ENCODE measurements at places on chromosomes 4 and X.

DNA sequence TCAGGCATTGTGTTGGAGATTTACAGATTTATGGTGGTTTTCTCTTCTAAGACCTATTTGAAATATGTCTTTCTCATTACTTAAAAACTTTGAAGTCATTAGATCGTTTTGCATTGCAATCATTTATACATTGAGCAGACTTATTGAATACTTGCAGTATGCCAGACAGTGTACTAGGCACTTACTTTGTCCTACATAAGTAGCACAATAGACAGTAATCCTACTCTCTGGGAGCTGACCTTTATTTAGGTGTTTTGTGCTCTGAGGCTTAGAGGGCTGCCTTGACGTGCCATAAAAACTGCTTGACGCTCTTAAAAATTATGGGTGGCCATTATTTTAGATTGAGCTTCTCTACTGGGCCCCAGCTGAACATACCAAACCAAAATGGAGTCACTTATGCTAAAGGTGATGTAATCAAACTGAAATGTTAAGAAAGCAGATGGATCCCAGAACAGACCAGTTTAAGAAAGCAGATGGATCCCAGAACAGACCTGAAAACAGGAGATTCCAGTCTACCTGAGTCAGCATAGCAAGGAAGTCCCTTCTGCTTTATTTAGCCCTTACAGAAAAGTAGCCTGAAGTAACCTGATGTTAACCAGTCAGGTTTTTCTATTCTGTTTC lies 42.4 kb downstream of the PTTG2 start:
- DNase-seq, result peak; percentile 66

- DNase-seq, result peak; percentile 91
These were observed 49.9 kb upstream of the MND1 start for GRCh38 chr4:153294631-153295030.

- DNase-seq, result peak; percentile 61
These were observed 181.7 kb upstream of the EDNRA start for GRCh38 chr4:147299205-147299604.

DNA sequence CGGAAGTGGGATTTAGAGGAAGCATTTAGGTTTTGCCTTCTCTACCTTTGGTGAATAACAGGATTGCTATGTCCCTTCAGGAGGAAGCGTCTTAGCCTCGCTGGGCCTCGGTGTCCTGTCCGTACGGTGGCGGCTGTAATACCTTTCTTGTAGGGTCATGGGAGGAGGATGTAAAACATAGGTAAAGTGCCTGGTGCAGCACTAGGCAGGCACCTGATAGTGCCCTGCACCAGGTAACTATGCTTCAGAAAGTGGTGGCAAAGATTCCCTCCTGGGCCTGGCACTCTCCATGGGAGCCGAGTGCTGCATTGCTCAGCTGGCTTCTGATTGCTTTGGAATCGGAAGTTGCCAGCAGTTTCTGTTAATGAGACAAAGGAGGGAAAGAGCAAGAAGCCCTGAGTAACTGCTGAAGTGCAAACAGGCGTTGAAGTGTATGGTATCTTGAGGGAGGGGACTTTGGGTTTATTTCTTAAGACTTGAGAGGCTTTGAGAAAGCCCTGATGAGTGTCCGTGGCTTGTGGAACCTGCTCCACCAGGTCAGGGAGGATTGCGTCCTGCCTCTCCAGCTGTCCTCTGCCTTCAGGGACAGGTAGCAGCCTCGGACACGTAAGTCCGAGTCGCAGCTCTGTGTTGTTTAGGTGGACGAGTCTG lies 45.8 kb downstream of the TBC1D14 start:
- peak; percentile 96 for DNase-seq

DNA sequence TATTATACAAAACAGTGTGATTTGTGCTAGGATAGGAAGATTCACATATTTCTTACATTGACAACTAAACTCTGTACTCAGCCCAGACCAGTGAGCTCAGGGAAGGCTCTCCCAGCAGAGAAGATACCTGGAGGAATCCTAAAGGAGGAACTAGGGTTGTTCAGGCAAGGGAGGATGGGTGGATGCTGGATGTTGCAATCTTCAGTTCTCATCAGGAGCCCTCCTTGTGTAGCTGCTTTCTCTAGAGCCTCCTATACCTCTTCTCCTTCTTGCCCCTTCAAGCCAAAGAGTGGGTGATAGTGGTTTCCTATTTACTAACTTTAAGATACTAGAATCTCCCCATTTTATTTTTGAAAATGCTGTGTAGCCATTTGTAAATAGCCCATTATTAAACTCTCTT lies 117.3 kb downstream of the NKX6-1 start:
- no peak for DNase-seq

DNA sequence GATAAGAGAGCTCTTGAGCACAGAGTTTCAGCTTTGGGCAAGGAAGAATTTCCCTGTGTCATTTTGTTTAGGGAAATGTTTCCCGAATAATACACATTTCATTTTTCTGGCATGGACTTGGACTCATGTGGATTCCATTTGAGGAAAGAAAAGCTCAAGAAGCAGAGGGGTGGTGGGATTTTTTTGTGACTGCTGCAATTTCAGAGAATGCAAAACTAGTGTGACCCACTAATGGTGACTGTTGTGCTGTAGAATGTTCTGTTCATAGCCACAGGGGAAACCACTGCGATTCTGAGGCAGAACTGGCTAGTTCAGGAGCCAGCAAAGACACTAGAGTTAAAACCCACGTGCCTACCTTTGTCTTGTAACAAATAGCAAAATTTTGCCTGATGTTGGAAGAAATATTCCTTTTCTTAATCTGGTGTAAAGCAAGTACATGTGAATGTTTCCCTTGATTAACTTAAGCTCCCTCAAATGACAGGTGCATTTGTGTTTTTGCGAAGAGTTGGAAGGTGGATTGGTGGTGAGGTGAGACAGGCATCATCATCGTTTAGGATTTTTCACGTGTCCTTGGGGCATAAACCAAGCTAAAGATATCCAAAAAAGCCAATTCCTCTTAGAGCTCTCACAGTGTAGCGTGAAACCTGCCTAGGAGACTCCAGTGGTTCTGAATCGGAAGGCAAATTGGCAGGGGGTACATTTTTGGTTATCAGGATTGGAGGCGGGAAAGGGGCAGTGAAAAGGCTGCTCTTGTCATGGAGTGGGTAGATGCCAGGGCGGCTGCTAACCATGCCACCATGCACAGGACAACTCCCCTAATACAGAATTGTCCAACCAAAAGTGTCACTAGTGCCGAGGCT lies 38.0 kb upstream of the FAM9C start:
- DNase-seq, result no peak

DNA sequence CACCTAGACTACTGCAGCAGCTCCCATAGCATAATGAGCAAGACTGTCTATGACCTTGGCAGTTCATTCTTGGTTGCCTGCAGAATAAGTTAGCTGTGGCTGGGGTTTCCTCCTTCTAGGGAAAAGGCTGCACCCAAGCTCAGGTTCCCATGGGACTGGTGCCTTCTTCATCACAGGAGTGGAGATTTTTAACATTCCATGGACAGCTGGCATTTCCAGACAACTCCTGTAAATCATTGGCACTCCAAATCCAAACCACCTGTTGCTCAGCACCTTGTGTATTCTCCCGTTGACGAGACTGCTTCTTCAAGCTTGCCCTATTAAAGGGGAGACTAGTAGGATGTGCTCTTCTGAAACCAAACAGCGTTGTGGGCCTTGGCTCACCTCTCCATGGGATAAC lies 7.8 kb upstream of the NUP54 start:
- DNase-seq, result no peak

- DNase-seq, result no peak
These were observed 317.1 kb upstream of the PABPC4L start for GRCh38 chr4:134518574-134519217.

DNA sequence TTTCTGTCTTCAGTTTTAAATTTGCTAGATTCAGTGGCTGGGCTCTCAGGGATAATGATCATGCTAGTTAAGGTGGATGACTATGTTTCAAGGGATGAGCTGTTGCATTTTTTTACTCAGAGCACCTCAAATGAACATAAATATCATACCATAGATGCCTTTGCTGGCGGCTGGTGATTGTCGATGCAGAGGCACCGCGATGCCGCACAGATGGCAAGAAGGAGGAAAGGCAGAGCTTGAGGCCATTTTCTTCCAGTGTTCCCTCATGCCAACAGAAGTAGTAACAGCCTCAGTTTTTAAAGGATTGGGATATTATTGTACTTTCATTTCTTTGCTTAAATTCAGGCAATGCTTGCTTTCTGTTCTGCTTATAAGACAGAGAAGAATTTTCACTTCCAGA lies 654.7 kb upstream of the IGFBP7 start:
- no peak for DNase-seq

GRCh38 chrX:150155436-150156035 lies 207.6 kb upstream of the MAMLD1 start:
- peak; percentile 31 for DNase-seq

- DNase-seq, result no peak
These were observed 220.0 kb upstream of the SPRY1 start for GRCh38 chr4:123176605-123177004.

DNA sequence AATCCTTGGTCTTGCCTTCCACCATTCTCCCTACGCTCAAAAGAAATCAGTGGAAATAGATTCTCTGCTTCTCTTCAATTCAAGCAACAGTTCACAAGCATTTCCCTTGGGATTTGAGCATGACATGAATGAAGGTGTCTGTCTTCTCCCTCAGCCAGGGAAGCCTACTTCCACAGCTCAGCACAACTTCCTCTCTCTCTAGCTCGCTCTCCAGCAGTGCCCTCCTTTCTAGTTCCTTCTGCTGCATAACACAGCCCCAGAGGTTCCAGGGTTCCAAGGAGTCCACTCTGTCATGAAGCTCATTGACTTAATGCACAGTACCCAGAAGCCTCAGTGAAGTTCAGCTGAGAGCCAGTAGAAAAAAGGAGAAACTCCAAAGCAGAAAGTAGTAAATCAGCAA lies 81.3 kb downstream of the PLS3 start:
- DNase-seq, result no peak

GRCh38 chr4:141375855-141376254 lies 155.2 kb downstream of the ZNF330 start:
- DNase-seq, result peak; percentile 84

- DNase-seq, result no peak
These were observed 604.6 kb downstream of the BCOR start for GRCh38 chrX:39493168-39493567.

All from epithelial cell of esophagus (primary cell).